ENCODE measurements at places on chromosomes 7 and 10. TPM values are rescaled to one million over a fixed set of nuclear protein-coding genes. Genes with fewer than 3 reads are reported as not detected.

The PDZD7 gene
- 0.35 TPM for total RNA-seq

The CYP2C9 gene
- not detected for total RNA-seq

The OPN4 gene
- total RNA-seq: not detected

The AKR1D1 gene
- total RNA-seq: not detected

The PLAC9 gene
- total RNA-seq: 260 TPM

The ERVW-1 gene
- total RNA-seq: not detected

The MYOZ1 gene
- not detected for total RNA-seq

The TCERG1L gene
- total RNA-seq: not detected

The FAM204A gene
- 46.7 TPM for total RNA-seq

The STAMBPL1 gene
- 36.9 TPM for total RNA-seq
